ENCODE measurements at places on chromosomes 12 and 14. TPM values are rescaled to one million over a fixed set of nuclear protein-coding genes. Genes with fewer than 3 reads are reported as not detected.
A peak's percentile ranks its signal among the peaks of the same experiment; 100 is the strongest.

- no peak overlapping the region for H3K27ac ChIP-seq
- no peak for DNase-seq
- peaks cover 15% of the 10 kb centered on the region for H3K4me1 ChIP-seq
- no peaks in the 10 kb centered on the region for H3K27me3 ChIP-seq
- H3K36me3 ChIP-seq, result no peaks in the 10 kb centered on the region
Observed at GRCh38 chr12:13093848-13094220, 9.6 kb downstream of the GSG1 start.

GRCh38 chr14:104503691-104504090 lies 75.9 kb upstream of the C14orf180 start:
- no peak overlapping the region for H3K27ac ChIP-seq
- no peak for DNase-seq
- no peak overlapping the region for H3K4me3 ChIP-seq
- peaks cover 2% of the 10 kb centered on the region for H3K36me3 ChIP-seq
- no peaks in the 10 kb centered on the region for H3K27me3 ChIP-seq

DNA sequence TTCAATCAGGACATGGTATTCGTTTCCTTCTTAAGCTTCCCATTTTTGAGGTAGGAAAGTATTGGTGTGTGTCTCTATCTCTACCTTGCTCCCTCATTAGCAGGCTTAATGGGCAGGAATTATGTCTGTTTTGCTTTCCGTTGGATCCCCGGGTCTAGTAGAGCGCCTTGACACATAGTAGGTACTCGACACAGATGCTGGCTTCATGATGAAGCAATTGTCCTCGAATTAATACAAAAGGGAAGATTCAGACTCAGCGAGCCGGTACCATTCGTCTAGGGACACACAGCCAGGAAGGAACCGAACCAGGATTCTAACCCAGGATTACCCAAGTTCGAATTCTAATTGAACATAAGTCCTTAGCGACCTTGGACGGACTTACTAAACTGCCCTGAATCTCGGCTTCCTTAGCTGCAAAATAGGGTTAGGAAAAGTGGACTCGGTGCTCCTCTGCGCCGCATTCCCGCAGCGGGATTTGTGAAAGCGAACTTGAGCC lies 496 bp upstream of the ISCU start:
- H3K27me3 ChIP-seq, result no peaks in the 10 kb centered on the region
- peaks cover 57% of the 10 kb centered on the region for H3K36me3 ChIP-seq
- peak overlapping the region; percentile 61 for H3K27ac ChIP-seq
- H3K4me3 ChIP-seq, result peak overlapping the region; percentile 100
- H3K4me1 ChIP-seq, result peaks cover 2% of the 10 kb centered on the region
- DNase-seq, result no peak

GRCh38 chr14:73014105-73014504 lies 12.8 kb downstream of the ZFYVE1 start:
- H3K4me1 ChIP-seq, result no peaks in the 10 kb centered on the region
- no peak overlapping the region for H3K4me3 ChIP-seq
- no peaks in the 10 kb centered on the region for H3K27me3 ChIP-seq

- no peak overlapping the region for H3K4me3 ChIP-seq
- no peaks in the 10 kb centered on the region for H3K4me1 ChIP-seq
- no peak for DNase-seq
Observed at GRCh38 chr12:62530596-62530995, 64.0 kb downstream of the MON2 start.

- H3K36me3 ChIP-seq, result peaks cover 4% of the 10 kb centered on the region
- no peaks in the 10 kb centered on the region for H3K27me3 ChIP-seq
Observed at GRCh38 chr14:33972583-33973081, 21.8 kb upstream of the EGLN3 start.

- peaks cover 15% of the 10 kb centered on the region for H3K4me1 ChIP-seq
- DNase-seq, result peak; percentile 14
- no peak overlapping the region for H3K27ac ChIP-seq
- H3K4me3 ChIP-seq, result no peak overlapping the region
- H3K27me3 ChIP-seq, result no peaks in the 10 kb centered on the region
Observed at GRCh38 chr12:505221-505620, 45.5 kb downstream of the B4GALNT3 start.

DNA sequence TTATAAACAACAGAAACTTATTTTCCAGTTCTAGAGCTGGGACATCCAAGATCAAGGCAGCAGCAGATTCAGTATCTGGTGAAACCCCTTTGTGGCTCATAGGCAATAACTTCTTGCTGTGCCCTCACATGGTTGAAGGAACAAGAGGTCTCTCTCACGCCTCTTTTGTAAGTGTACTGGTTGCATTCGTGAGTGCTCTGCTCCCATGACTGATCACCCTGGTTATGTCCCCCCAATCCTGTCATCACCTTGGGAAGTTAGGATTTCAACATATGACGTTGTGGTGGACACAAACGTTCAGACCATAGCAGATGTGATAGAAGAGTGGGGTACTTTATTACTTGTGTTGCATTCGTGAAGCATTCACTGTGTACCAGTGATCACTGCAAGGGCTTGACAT lies 184.0 kb downstream of the SRGAP1 start:
- H3K4me1 ChIP-seq, result no peaks in the 10 kb centered on the region
- peaks cover 11% of the 10 kb centered on the region for H3K36me3 ChIP-seq
- no peak overlapping the region for H3K27ac ChIP-seq
- no peaks in the 10 kb centered on the region for H3K27me3 ChIP-seq
- DNase-seq, result no peak

GRCh38 chr14:22613106-22613695 lies 15.1 kb downstream of the ABHD4 start:
- peaks cover 3% of the 10 kb centered on the region for H3K4me1 ChIP-seq
- DNase-seq, result no peak
- H3K36me3 ChIP-seq, result peaks cover 26% of the 10 kb centered on the region
- H3K27ac ChIP-seq, result no peak overlapping the region
- H3K4me3 ChIP-seq, result no peak overlapping the region

DNA sequence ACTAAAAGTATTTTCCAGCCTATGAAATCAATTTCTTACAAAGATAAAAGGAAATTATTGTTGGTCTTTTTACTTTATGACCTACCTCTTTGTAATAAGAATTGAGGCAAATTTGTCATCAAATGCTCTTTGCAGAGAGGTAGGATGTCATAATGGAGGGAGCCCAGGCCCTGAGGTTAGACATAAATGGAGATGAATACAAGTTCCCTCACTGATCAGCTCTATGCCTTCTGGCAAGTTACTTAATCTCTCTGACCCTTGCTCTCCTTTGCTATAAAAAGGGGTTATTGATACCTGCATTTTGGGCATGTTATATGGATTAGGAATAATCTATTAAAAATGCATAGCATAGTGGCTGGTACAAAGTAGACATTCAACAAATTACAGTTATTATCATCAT lies 146.9 kb upstream of the KRR1 start:
- H3K27ac ChIP-seq, result no peak overlapping the region
- H3K4me3 ChIP-seq, result no peak overlapping the region
- H3K27me3 ChIP-seq, result no peaks in the 10 kb centered on the region

DNA sequence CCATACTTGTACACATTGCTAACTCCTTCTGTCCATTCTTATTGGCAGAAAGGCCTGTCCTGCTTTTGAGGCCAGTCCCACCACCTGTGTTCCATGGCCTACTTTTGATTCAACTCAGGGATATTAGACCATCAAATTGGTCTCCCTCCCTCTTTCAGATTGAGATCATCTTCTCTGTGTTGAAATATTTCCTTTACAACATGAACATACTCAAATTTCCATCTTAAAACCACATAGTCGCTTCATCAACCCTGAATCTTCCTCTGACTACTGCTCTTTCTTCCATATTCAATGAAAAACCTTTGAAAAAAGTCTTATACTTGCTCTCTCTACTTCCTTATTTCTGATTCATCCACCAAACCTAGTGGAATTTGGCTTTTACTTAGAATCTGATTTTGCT lies 34.9 kb downstream of the TRMT5 start:
- no peak overlapping the region for H3K27ac ChIP-seq
- H3K4me3 ChIP-seq, result no peak overlapping the region
- no peak for DNase-seq
- H3K4me1 ChIP-seq, result no peaks in the 10 kb centered on the region

DNA sequence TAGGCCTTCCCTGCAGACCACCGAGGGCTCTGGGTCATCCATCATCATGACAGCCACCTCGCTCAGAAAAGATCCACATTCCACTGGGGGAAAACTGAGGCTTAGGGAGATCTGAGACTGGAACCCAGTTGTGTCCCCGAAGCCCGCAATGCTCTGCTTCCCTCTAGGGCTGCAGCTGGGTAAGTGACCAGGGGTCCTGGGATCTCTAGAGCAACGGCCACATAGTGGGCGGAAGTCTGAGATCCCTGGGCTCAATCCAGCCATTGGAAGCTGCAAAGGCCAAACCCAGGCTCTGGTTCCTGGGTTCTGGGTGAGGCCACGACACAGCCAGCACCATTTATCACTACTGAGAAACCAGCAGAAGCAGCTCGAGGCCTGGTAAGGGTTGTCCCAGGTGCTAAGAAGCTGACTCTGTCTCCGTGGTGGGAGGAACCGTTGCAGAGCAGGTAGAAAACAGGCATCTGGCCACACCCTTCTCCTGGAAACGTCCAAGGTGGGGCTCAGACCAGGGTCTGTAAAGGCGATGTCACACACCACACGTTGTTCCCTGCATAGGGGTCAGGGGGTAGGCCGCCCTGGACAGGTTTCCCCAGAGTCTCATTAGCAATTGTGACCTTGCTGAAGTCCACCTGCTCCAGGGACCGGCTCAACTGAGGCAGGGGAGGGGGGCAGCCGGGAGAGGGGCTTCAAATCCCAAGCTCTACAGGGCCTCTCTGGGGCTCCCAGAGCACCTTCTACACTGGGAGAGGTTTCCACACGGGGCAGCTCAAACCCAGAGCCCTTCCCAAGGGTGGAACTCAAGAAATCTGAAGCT lies 38.6 kb downstream of the BCL11B start:
- no peak for DNase-seq
- no peak overlapping the region for H3K27ac ChIP-seq
- no peaks in the 10 kb centered on the region for H3K27me3 ChIP-seq
- H3K4me3 ChIP-seq, result no peak overlapping the region
- H3K36me3 ChIP-seq, result peaks cover 4% of the 10 kb centered on the region

DNA sequence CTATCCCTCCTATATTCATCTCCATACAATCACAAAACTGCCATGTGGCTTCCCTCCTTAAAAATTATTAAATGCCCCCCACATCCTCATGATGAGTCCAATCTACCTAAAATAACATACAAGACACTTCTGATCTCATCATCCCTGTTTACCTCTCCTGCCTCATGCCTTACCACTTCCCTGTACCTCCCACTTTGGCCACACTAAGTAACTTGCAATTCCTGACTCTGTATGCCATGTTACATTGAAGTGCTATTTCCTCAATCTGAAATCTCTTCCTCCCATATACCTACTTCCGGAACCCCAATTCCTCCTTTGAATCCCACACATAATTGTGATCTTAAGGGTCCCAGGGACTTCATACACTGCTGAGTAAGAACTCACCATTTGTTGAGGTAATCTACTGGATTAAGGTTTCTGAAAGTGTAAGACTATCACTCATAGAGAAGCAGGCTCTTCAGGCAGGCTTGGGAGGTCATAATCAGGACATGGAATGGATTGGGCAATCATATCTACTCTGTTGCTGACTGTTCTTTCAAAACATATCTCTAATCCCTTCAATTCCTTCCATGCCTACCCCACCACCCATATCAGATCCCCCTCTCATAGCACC lies 117.6 kb upstream of the PLEKHG7 start:
- H3K4me1 ChIP-seq, result no peaks in the 10 kb centered on the region
- H3K4me3 ChIP-seq, result no peak overlapping the region
- DNase-seq, result no peak

DNA sequence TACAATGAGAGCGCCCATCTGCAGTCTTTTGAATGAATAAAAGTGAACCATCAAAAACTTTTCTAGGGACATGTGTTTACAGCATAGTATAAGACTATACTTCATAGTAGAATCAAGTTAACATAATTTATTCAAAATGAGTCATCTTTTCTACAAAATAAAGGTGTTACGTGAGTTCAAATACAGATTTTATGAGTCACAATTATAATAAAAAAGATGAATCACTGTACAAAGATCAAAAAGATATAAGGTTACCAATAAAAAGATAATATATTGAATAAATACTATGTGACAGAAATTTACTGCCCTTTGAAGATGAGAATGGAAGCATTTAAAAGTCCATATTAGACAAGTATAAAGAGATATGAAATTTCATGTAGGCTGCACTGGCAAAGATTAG lies 2.8 kb downstream of the MBIP start:
- no peak overlapping the region for H3K4me3 ChIP-seq
- no peaks in the 10 kb centered on the region for H3K4me1 ChIP-seq
- DNase-seq, result no peak
- H3K27ac ChIP-seq, result no peak overlapping the region

DNA sequence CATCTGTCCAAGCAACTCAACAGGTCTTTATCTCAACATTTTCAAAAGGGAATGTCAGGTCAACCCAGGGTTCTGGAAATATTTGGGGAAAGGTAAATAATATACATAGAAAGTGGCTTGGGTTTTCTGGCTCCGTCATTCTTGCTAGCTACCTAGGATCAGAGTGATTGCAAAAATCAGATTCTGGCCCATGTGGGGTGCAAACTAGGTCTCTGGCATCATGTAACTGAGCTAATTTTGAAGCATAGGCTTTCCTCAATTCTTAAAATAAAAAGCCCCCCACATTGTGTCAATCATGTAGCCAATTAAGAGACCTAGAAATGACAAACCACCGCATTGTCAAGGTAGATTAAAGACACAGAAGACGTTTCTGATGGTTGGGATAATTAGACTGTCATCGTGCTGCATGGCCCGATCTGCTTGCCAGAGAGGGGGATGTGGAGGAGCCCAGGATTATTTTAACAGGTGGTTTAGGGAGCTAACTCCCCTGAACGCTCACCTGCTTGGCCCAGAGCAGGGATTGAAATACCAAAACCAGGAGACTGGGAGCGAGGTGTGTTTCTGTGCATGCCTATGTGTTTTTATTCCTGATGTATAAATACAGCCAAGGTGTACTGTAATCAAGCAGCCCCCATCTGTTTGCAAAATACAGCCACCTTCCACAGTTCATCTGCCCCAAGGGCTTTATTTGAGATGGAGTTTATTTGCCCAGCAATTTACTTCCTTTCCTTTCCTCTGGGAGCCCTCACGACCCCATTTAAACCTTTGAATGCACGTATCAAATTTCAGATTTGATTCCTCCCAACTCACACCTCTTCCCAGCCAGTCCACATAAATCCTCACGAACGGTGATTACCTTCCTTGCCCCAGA lies 189.5 kb downstream of the TTC8 start:
- no peak overlapping the region for H3K27ac ChIP-seq
- H3K4me3 ChIP-seq, result 0 out of 3 replicates have a peak overlapping the region, but pooled peaks have one; percentile 9
- H3K27me3 ChIP-seq, result no peaks in the 10 kb centered on the region
- H3K36me3 ChIP-seq, result no peaks in the 10 kb centered on the region
- DNase-seq, result no peak

DNA sequence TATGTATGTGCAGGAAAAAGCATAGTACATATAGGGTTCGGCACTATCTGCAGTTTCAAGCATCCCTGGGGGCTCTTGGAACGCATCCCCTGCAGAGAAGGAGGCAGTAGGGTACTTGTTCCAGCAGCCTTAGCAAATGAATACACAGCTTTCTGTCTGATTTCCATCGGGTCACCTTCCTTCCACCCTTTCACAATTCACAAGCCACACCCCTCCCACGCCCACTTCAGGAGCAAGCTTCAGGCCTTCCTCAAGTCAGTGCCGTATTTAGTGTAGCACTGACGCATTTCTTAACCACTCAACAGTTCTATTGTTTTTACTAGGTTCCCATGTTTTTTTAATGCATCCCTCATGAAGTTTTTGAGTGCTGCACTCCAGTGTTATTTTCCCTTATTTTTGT lies 64.2 kb downstream of the CLMN start:
- DNase-seq, result peak; percentile 93
- no peak overlapping the region for H3K27ac ChIP-seq
- H3K27me3 ChIP-seq, result no peaks in the 10 kb centered on the region
- peaks cover 20% of the 10 kb centered on the region for H3K4me1 ChIP-seq
- H3K36me3 ChIP-seq, result no peaks in the 10 kb centered on the region

Gene TSPAN11
- 4.4 TPM for total RNA-seq

Gene TAS2R14
- 2.1 TPM for total RNA-seq

Gene UNC119B
- 53.5 TPM for total RNA-seq

Gene TBC1D30
- 1.6 TPM for total RNA-seq

Gene C1QL4
- total RNA-seq, result 1.9 TPM

Gene LIN7A
- 18.4 TPM for total RNA-seq

Gene CAPZA3
- total RNA-seq, result not detected
